ENCODE measurements at places on chromosomes 16 and 17. TPM values are rescaled to one million over a fixed set of nuclear protein-coding genes. Genes with fewer than 3 reads are reported as not detected.

GRCh38 chr17:17725011-17725751 is 43.9 kb downstream of the RAI1 start:
- H3K4me1 ChIP-seq: peaks cover 24% of the 10 kb centered on the region
- peak overlapping the region; percentile 77 for H3K4me3 ChIP-seq
- peaks cover 26% of the 10 kb centered on the region for H3K27me3 ChIP-seq
- peak overlapping the region; percentile 27 for H3K27ac ChIP-seq
- no peak for DNase-seq
- peaks cover 7% of the 10 kb centered on the region for H3K36me3 ChIP-seq

DNA sequence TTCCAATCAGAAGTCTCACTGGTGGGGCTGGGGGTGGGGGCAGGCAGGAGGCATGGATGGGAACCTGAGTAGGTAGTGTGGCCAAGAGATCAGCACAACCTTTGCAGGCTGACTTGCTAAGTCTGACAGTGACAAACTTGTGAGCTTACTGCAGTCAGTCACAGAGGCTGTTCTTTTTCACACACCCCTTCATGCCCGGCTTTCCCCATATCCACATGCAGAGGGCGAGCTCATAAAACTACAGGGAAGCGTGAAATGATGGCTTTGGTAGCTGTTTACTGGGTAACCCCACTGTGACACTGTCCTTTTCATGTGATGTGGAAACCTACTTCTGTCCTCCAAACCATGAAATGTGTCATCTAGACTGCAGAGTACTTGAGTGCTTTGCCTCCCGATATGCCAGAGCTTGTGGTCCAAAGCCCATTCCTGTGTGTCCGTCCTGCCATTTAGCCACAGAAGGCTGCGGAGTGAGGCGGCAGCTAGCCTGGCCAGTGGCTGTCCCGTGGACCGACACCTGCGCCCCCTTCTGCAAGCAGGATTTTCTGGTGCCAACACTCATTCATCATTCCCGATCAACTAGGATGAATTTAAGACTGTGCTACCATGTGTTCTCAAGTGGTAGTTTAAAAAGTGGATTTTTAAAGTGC is 9.8 kb downstream of the GEMIN4 start:
- peaks cover 8% of the 10 kb centered on the region for H3K4me1 ChIP-seq
- no peak overlapping the region for H3K4me3 ChIP-seq
- H3K27me3 ChIP-seq: no peaks in the 10 kb centered on the region
- no peaks in the 10 kb centered on the region for H3K36me3 ChIP-seq
- DNase-seq: no peak
- no peak overlapping the region for H3K27ac ChIP-seq

DNA sequence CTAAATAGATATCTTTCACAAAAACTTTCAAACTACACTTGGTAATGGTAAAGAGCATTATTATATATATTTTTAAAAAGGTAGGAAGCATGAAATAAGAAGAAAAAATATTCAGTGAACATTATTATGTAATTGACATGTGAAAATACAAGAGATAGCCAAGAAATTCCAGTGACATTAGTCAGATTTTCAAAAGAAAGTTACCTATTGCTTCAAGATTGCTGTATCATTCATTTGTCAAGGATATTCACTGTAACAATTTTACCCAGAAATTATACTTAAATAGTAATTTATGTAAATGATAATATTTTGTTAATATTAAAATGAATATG is 350.2 kb downstream of the KIF2B start:
- no peaks in the 10 kb centered on the region for H3K4me1 ChIP-seq
- no peak overlapping the region for H3K4me3 ChIP-seq
- no peaks in the 10 kb centered on the region for H3K27me3 ChIP-seq
- no peaks in the 10 kb centered on the region for H3K36me3 ChIP-seq

DNA sequence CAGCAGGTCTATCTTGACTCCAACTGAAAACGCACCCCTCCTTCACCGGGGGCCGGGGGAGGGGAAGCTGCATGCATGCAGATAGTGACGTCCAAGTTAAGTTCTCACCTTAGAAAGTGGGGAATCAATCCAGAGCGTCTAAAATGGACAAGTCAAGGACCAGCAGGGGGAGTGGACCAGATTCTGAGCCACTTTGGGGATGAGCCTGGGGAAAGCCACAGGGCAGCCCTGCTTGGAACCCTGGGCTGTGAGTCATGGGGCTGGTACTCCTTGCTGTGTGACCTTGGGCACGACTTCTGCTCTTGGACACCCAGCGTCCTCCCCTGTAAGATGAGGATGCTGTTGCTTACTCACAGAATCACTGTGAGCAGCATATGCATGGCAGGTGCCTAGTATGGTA is 9.1 kb downstream of the TNFRSF13B start:
- no peak overlapping the region for H3K4me3 ChIP-seq
- peaks cover 36% of the 10 kb centered on the region for H3K27me3 ChIP-seq
- no peak overlapping the region for H3K27ac ChIP-seq
- no peak for DNase-seq
- H3K36me3 ChIP-seq: peaks cover 8% of the 10 kb centered on the region

GRCh38 chr16:66275775-66276428 is 90.6 kb upstream of the CDH5 start:
- peaks cover 7% of the 10 kb centered on the region for H3K4me1 ChIP-seq
- no peak for DNase-seq
- H3K27ac ChIP-seq: no peak overlapping the region
- peaks cover 3% of the 10 kb centered on the region for H3K36me3 ChIP-seq
- H3K4me3 ChIP-seq: no peak overlapping the region

DNA sequence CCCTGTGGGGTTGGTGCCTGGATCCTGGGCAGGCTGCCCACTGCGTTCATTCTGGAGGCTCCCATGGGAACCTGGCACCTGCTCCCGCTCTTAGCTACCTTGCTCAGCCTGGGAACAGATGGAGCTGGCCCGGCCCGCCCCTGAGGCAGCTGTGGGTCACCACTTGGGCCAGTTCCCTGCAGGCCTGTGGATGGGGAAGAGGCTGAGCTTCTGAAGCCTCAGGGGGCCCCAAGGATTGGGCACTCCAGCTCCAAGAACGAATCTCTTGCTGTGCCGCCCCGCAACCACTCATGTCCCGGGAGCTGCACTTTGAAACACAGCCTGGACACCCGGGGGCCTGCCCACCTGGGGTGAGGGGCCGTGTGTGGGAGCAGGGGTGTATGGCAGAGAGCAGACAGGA is 37.7 kb downstream of the BAHCC1 start:
- H3K4me3 ChIP-seq: no peak overlapping the region
- H3K36me3 ChIP-seq: peaks cover 2% of the 10 kb centered on the region
- no peak for DNase-seq
- H3K27me3 ChIP-seq: no peaks in the 10 kb centered on the region
- no peaks in the 10 kb centered on the region for H3K4me1 ChIP-seq

DNA sequence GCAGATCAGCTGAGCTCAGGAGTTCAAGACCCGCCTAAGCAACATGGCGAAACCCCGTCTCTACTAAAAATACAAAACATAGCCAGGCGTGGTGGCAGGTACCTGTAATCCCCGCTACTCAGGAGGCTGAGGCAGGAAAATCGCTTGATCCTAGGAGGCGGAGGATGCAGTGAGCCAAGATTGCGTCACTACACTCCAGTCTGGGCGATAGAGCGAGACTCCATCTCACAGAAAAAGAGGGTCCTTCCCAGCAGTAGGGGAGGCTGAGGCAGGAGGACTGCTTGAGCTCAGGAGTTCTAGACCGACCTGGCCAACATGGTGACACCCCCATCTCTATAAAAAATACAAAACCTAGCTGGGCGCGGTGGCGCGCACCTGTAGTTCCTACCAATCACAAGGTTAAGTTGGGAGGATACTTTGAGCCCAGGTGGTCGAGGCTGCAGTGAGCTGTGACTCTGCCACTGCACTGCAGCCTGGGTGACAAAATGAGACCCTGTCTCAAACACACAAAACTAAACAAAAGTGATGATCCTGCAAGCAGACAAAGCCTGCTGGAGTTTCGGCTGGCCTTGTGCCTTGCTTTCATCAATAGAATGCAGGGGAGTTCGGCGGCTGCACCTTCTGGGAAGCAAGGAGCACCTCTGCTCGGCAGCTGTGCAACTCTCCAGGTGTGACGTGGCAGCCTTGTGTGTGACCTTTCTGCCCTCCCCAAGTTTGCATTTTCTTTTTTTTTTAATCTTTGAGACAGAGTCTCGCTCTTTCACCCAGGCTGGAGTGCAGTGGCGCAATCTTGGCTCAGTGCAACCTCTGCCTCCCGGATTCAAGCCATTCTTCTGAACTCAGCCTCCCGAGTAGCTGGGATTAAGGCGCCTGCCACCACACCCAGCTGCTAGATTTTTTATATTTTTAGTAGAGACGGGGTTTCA is 12.4 kb upstream of the YWHAE start:
- DNase-seq: no peak
- H3K27me3 ChIP-seq: no peaks in the 10 kb centered on the region
- peaks cover 3% of the 10 kb centered on the region for H3K4me1 ChIP-seq
- H3K27ac ChIP-seq: no peak overlapping the region
- H3K36me3 ChIP-seq: peaks cover 3% of the 10 kb centered on the region

DNA sequence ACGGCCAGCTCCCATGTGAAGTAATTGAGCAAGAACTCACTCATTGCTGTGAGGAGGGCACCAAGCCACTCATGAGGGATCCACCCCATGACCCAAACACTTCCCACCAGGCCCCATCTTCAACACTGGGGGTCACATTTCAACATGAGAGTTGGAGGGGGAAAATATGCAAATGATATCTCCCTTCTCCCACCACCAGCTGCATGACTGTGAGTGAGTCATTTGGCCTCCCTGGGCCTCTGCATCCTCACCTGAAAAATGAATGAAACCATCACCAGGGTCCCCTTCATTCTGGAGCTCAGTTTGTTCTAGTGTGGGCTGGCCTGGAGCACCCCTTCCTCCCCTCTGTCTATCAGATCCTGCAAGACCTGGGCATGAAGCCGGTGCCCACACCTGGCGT is 6.8 kb upstream of the MED9 start:
- no peaks in the 10 kb centered on the region for H3K4me1 ChIP-seq
- no peak for DNase-seq
- H3K27ac ChIP-seq: no peak overlapping the region
- H3K36me3 ChIP-seq: no peaks in the 10 kb centered on the region
- H3K4me3 ChIP-seq: no peak overlapping the region

DNA sequence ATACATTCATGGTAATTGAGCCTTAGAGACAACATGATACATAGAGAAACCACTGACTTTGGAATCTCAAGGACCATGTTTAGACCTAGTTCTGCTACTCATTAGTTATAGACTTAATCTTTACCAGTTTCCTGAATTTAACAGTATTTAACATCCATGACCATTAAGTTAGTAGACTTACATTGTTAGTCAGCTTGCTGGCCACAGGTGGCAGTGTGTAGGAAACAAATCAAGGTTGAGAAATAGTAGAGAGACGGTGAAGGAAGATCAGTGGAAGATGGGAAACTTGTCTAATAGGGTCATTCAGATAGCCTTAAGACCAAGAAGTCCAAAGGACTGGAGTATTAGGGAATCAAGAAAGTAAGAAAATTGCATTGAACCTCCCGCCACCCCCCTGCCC is 31.0 kb downstream of the OMG start:
- H3K4me3 ChIP-seq: no peak overlapping the region
- peaks cover 9% of the 10 kb centered on the region for H3K36me3 ChIP-seq
- no peak overlapping the region for H3K27ac ChIP-seq
- DNase-seq: no peak
- H3K27me3 ChIP-seq: no peaks in the 10 kb centered on the region

GRCh38 chr16:70399381-70399780 is 39.5 kb downstream of the ST3GAL2 start:
- no peak for DNase-seq
- no peaks in the 10 kb centered on the region for H3K27me3 ChIP-seq
- peaks cover 15% of the 10 kb centered on the region for H3K4me1 ChIP-seq
- H3K27ac ChIP-seq: no peak overlapping the region

- H3K4me3 ChIP-seq: no peak overlapping the region
- no peaks in the 10 kb centered on the region for H3K27me3 ChIP-seq
- peak; percentile 63 for DNase-seq
- peaks cover 24% of the 10 kb centered on the region for H3K4me1 ChIP-seq
- H3K36me3 ChIP-seq: peaks cover 4% of the 10 kb centered on the region
- H3K27ac ChIP-seq: peak overlapping the region; percentile 62
These were observed 11.8 kb downstream of the CSF3 start for GRCh38 chr17:40026816-40027613.

DNA sequence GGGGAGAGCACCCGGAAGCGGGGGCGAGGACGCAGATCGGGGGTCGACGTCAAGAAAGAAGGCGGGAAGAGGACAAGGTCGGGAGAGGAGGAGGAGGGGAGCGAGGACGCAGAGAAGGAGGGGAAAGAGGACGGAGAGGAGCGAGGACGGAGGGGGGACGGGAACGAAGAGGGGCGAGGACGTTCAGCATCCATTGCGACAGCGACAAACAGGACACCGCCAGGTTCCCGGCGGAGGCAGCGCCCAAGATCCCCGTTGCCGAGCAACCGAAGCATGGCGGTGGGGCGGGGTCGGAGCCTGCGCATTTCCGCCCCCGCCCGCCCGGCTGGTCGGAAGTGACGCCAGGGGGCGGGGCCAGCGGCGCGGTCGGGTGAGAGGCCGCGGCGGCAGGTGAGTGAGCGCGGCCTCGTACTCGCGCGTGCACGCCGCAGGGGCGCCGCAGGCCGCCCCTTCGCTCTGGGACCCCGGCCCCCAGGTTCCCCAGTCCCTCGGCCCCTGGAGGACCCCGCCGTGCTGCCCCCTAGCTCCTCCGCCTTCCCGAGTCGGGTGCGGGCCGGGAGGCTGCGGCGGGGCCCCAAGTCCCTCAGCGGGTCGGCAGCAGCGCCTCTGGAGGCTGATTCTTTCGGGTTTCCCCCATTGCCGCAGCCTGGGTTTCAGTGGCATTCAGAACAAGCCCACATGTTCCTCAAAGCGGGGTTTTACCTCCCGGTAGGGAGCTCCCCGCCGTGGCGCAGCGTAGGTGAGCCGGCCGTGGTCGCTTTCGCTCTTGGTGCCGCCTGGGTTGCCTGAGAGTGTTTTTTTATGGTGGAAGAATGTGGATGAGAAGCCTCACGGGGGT is at the start of gene FAM234A:
FAM234A (plus strand) TSS at position 354 of the 838 bp plus-strand sequence. CDS start 19,593 bp downstream, outside the sequence.
- H3K27ac ChIP-seq: peak within 1 kb of the TSS; percentile 99
- no peaks in the 10 kb centered on the region for H3K36me3 ChIP-seq
- peaks cover 13% of the 10 kb centered on the region for H3K4me1 ChIP-seq
- peak; percentile 98 for DNase-seq
- no peaks in the 10 kb centered on the region for H3K27me3 ChIP-seq

DNA sequence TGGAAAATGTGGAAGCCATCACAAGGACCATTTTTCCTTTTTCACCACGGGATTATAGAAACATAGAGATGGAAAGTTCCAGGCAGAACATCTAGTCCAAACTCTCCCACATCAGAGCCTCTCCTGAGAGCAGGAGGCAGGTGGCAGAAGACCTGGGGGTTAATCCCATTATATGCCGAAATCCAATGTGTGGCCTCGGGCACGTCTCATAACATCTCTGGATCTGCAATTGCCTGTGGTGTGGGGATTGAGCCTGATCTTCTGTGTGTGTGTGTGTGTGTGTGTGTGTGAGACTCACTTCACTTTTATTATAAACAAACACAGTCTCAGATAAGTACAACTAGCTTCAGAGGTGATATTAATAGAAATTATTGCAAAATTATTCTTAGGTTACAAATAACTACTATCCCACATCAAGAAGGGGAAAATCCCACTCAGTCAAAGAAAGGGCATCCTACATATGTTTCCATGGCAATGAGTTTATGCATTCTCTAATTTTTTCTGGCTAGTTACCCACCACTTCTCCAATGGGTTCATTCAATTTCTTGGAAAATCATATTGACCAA is 199.1 kb downstream of the FOXL1 start:
- H3K27ac ChIP-seq: no peak overlapping the region
- no peak for DNase-seq
- H3K36me3 ChIP-seq: no peaks in the 10 kb centered on the region
- peaks cover 4% of the 10 kb centered on the region for H3K4me1 ChIP-seq

VPS25 gene
- total RNA-seq: 27.4 TPM

TBC1D3 gene
- not detected for total RNA-seq

HOXB5 gene
- total RNA-seq: not detected

APPBP2 gene
- 17.5 TPM for total RNA-seq

HAS3 gene
- 3.5 TPM for total RNA-seq

ZNF19 gene
- 6.3 TPM for total RNA-seq

ARHGAP23 gene
- total RNA-seq: 0.47 TPM

RHBDF2 gene
- total RNA-seq: 48.7 TPM

FBXO39 gene
- total RNA-seq: 0.17 TPM

CCL14 gene
- total RNA-seq: not detected

NTN1 gene
- 0.16 TPM for total RNA-seq
